ENCODE measurements at places on chromosomes 16 and 17.

DNA sequence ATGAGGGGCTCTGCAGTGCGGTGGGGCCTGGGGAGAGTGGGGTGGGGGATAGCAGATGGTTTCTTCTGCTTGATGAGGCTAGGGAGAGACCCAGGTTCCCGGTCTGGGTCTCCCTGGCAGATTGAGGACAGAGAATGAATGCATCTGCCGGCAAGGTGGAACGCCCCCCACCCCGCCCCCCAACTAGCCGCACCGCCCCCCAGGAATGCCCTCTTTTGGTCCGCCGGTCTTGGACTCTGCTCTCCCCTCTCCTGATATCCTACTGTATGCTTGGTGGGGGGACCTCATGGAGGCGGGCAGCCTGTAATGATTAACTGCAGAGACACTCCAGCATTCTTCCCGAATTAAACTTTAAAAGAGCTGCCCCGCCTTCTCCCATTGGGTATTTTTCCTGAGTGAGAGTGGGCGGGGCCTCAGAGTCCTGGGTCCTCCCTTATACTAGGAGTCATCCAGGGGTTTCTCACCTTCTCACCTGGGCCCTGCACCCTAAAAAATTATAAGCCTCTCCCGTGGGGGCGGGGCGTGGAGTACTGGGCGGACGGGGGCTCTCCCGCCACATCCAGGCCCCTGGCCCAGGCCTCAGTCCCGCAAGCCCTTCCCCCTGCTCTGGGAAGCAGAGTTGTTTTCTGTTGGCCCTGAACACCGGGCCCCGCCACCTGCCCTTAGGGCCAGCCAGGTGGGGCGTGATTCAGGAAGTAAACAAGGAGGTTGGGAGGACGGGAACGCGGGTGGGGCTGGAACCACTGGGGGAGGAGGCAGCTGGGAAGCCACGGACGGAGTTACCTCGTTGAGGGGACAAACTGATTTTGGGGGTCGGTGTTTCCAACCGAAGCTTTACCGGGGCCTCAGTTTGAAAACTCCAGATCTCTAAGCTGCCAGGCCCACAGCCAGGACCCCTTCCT is 1.5 kb downstream of the GRB7 start:
- DNase-seq: no peak

DNA sequence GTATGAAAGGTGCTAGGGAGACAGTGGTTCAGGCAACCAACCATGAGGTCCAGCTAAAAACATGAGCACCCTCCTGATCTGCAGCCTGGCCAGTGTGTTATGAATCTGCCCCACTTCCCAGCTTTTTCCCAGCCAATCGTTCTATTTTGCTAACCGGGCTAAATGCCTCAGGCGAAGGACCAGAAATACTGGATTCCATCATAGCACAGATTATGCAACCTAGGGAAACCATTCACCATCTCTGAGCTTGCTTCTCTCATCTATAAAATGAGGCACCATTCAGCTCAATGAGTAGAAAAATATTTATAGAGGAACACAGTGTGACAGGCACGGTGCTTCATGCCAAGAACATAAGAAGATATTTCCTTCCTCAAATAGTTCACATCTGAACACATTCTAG is 45.2 kb upstream of the NUDT7 start:
- no peak for DNase-seq

DNA sequence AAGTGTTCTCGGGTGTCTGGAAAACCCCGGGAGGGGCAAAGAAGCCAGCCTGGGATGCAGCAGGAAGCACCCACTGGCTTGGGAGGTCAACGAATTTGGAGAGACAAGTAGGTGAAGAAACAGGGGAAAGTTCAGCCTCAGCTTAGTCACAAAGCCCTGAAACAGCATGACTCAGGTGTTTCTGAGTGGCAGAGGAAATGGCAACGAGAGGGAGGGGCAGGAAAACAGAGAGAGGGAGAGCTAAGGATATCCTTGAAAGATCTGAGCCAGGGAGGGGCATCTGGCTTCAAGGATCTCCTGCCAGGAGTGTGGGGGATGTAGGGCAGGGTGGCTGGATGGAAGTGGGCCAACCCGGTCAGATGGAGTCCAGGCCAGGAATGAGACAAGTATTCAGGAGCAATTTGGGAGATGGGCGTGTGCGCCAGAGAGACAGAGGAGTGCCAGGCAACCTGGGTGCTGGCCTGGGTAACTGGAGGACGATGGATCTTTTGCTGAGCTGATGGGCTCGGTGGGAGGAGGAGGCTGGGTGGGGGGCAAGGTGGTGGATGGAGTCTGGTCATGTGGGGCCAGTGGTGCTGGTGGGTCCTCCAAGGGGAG is 27.2 kb downstream of the ABCC3 start:
- peak; percentile 84 for DNase-seq

- DNase-seq: no peak
Observed at GRCh38 chr16:80060470-80060869, 459.9 kb upstream of the MAF start.

DNA sequence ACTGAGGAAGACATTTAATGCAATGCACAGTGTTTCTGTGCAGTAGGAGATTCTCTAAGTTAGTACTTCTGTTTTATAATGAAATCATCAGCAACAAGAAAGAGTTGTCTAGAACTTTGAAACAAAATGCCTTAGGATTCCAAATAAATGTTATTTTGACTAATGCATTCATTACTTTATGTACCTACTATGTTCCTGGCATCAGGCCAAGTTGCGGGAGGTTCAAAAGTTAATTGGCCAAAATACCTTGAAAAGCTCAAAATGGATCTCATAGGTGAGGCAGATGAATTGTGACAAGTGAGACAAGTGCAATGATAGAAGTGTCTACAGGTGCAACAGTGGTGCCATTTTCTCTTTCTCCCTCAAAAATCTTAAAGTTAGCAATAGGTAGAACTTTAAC is 289.4 kb downstream of the TOX3 start:
- no peak for DNase-seq

GRCh38 chr16:66691234-66691633 is 5.3 kb downstream of the CMTM4 start:
- no peak for DNase-seq

GRCh38 chr16:50274326-50275097 is 8.2 kb downstream of the ADCY7 start:
- no peak for DNase-seq

- no peak for DNase-seq
Observed at GRCh38 chr17:67227488-67227887, 17.5 kb downstream of the HELZ start.

GRCh38 chr17:74524653-74525464 is 6.4 kb downstream of the CD300LB start:
- DNase-seq: no peak
